ENCODE measurements at places on chromosomes 5 and 9.

DNA sequence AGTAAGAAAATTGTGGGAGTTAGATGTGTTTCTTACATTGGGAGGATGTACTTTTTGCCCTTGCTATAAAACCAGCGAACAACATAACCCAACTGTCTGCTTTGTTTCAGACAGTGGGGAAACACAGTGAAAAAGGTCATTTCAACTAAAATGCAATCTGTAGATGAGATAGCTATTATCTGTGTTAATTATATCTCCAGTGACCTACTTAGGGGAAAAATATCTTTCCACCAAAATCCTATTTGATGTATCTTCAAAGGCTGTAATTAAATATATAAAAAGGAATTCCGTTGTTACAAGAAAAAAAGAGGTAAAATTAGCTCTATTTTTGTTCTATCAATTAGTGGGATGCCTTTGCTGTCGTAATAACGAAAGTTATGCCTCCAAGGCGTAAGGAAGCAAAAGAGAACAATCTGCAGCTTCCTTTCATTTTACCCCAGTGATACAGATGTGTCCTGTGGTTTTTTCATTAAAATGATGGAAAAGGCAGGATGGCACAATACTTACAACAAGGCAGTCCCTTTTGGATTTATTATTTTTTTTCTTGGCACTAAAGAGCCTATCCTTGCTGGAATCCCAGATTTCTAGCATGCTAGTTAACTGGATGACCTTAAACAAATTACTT lies 100.9 kb downstream of the GNA14 start:
- no peak for DNase-seq

DNA sequence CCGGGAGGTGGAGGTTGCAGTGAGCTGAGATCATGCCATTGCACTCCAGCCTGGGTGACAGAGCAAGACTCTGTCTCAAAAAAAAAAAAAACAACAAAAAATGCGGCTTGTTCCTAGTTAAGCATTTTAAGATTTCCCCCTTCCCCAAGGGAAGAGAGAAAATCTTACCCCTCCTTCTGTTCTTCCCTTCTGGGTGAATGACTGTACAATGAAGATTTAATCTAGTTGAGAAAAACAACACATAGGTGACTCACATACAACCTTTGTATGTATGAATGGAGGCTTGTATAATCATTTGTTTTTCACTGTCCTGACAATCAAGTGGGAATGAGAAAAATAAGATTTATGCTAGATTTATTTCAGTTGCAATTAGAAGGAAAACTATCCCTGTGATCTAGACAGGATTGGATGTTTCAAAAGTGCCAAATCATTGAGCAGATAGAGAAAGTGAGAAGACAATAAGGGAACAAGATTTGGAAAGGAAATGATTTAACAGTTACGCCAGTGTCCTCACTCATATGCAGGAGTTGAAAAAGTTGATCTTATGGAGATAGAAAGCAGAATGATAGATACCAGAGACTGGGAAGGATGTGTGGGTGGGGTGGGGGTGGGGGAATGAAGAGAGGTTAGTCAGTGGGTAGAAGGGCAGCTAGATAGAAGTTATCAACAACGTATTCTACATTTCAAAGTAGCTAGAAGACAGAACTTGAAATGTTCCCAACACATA lies 16.7 kb downstream of the GDA start:
- DNase-seq: no peak

DNA sequence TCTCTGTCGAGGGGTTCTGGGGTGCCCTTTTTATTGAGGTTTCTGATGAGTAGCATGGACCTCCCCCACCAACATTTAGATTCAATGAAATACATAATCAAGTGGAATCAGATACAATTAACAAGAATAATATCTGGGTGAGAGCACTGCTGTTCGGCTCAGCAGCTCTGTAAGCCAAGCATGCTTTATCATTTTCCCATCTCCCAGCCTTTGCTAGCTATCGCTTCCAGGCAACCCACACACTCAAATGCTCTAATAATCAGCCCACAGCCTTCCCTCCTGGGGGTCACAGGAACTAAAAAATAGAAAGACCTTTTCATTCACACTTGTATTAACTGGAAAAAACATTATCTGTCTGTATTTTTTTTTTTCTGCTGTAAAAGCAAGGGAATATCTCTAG lies 8.9 kb downstream of the PLPPR1 start:
- no peak for DNase-seq

DNA sequence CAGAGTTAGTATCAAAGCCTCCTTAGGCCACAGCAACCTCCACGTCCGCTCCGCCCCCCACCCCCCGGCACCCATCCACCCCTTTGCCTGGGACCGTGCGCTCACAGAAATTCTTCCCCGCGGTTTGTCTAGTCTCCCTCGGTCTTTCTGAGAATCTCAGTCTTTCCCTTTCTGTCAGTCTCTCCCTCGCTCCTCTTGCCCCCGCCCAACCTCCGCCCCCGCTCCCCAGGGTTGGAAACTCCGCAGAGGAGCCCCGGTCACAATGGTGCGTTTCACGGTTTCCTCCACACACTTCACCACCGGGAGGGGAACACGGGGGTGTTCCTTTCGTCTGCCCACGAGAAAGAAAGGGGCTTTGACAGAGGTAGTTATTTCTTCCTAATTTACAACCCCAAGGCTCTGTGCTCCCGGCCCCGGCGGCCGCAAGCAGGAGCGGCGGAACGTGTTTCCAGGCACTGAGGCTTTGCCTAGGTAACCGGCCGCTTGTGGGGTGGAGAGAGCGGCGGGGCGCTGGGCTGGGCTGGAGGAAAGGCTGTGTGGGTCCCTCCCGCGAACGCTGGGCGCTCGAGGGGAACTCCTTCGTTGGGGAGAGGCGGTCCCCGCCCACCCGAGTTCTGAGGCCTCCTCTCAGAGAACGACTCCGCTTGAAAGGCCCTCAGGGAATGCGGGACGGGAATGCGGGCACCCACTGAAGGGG lies 2.1 kb downstream of the NR4A3 start:
- no peak for DNase-seq

DNA sequence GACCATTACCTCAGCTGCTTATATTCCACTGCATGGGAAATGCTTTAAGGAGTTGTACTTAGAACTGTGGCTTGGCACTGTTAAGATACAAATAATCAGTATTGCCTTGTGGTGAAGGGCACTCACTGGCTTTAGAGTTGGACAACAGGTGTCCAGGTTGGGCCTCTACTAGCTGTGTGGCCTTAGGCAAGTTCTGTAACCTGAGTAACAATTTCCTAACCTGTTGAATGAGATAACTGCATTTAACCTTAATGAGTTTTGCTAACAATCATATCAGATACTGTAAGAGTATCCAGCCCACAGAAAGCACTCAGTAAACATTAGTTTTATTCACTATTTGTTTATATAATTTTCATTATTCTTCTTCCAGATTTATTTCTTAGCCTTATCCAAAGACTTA lies 17.2 kb upstream of the HK3 start:
- DNase-seq: no peak

GRCh38 chr9:122360891-122361290 lies 9.9 kb upstream of the PTGS1 start:
- DNase-seq: no peak

DNA sequence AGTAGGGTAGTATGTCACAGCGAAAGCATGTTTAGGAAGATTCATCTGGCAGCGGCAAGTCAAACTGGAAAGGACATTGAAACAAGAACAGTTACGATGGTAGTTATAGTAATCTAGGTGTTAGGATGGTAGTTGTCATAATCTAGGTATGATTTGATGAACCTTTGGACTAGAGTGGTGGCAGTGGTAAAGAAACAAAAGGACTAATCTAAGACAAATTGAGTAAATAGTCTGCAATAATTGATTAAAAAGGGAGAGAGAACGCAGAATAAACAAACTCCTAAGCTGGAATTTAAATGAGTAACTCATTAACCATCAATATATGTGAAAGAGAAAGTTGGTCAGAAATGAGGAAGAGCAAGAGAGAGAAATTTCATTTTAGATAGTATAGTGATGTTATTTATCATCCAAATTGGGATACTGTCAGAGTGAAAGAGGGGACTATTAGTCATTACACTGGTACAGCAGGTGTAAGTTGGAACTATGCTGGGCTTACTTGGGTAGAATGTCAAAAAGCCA lies 56.8 kb downstream of the MTREX start:
- DNase-seq: no peak

DNA sequence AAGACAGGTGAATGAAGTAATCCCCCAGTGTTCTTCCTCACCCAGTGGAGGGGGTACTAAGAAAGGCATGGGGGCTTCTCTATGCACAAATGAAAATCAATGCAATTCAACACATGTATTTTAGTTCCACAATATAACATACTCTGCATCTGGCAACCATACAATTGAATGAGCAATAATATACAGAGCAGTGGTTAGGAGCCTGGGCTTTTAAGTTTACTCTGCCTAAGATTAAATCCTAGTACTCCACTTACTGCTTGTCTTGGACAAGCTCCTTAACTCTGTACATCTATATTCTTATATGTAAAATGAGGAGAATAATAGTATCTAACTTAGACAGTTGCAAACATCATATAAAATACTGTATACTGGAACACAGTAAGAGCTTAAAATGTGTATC lies 195.4 kb upstream of the TRIM32 start:
- no peak for DNase-seq

DNA sequence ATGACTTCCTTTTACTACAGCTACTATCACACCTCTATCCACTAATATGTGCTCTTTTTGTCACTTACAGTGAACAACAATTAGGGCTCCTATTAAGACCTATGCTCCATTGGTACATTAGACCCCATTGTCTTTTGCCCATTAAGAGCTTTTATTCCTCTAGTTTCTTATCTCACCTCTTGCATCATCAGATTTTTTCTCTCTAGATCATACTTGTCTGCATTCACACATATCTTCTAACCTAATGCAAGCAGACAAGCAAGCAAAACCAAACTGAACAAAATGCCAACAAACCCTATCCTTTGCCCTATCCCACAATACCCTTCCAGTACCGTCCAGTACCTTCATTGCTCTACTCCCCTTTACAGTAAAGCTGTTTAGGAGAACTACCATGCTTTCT lies 10.1 kb upstream of the RBM27 start:
- DNase-seq: no peak

- no peak for DNase-seq
Observed at GRCh38 chr5:119200795-119201194, 129.9 kb downstream of the DMXL1 start.

DNA sequence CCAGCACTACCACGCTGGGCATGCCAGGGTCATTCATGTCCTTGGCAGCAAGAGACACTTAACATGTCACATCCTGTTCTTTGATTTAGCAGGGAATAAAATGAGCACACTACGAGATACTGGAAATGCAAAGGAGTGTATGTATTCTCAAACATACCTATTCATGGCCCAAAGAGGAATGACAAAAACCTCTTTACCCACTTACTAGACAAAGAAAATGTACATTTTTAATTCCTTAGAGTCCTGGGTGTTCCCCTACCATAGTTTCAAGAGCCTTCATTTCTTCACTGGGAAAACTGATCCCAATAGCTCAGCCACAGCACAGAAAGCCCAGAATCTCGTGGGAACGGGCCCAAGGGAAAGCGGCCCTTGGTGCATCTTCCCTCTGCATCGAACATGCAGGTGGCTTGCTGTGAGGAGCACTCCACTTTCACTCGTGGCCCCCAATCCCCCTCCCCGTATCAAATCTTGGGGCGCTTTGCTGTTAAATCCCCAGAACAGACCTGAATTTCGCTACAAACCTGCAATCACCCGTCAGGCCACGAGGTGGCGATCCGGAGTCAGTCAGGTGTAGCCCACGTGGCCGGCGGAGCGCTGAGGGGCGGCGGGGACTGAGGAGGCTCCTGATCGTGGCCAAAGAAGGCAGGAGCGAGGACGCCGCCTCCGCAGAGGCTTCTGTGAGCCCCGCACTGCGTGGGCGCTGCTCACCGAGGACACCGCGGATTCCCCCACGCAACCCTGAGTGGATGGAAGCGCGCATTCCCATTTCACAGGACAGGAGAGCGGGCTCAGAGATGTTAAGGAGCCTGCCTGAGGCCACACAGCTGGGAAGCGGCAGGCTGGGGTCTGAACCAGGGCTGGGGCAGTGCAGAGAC lies 91.4 kb downstream of the LMX1B start:
- DNase-seq: peak; percentile 24

DNA sequence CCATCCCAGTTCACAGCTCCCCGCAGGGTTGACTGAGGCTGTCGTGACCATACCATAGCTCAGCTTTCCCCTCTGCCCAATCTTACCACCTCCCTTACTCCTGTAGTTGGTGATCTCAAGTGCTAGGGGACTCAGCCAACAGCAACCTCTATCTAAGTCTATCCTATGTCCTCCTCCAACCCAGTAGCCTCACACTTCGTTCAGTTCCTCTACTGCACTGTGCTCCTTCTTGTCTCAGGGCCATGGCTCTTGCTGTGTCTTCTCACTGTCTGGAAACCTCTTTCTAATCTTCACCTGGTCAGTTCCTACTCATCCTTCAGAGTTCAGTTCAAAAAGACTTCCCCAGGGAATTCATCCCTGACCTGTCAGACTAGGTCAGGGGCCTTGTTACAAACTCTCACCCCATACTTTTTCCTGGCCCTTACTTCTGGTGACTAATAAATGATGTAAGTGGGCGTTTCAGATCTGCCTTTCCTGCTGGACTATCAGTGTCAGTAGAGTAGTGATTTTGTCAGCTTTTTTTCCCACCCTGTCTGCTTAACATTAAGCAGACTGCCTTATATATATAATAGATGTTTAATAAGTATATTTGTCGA lies 53.6 kb upstream of the NR3C1 start:
- DNase-seq: no peak

DNA sequence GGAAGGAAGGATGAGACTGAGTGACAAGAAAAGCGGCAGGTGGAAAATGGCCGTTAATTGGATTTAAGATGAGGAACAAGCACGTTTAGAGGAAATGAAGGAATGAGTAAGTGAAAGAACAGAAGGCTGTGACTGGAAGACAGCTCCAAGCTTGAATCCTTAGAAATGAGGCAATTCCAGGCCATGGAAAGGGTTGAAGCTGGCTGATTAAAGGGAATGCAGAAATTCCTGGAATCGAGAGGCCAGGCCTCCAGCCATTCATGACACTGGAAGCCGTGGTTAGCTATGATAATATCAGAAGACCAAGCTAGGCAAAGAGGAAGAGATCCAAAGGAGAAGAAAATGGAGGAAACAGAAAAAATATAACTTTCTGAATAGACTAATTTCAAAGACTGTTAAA lies 84.2 kb downstream of the ARL15 start:
- no peak for DNase-seq

- peak; percentile 49 for DNase-seq
Observed at GRCh38 chr5:92687821-92688722, 892.9 kb downstream of the NR2F1-AS1 start.

Measured in astrocyte of the cerebellum (primary cell).